ENCODE measurements at places on chromosomes 4 and X.
A peak's percentile ranks its signal among the peaks of the same experiment; 100 is the strongest.

DNA sequence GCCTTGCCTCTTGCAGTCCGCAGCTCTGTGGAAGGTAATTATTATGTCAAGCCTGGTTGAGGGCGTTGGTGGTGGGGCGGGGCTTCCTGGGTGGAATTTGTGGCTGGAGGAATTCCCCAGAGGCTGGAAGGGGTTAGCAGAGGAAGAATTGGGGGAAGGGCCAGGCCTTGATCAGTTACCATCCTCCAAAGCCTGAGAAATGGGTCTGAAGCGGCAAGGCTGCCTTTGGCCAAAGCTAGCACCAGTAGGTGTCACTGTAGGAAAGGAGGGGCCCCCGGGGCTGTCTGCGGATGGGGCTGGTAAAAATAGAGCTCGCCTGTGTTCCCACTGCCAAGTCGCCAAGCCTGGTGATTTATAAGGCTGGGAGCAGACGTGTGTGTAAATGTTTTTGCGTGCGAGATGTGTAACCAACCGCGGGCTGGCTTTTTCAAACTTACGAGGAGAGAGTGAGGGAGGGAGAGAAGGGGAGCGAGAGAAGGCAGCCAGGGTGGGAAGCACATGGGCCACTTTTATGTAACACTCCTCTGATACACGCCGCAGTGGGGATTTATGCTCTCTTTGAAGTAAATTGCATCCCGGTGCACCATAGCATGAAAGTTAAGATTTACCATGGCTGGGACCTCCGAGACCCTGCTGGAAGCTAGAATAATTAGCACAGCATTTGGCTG, 367.0 kb downstream of the BCOR start:
- peak; percentile 78 for DNase-seq

DNA sequence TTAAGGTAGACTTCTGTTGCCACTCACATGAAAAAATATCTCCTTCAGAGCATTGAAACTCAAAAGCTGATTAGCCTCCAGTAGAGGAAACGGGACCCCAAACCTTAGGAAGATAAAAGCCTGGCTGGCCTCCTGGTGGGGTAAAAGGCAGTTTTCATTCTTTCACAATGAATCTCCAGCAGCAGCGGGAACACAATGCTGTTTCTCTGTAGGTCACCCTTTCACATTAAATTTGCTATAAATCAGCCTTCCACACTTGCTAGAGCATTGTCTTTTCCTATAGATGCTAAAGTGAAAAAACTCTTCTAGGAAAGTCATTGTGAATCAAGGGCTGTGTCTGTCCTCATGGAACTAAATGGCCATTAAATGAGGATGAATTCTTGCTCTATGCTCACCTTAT, 207.3 kb upstream of the MAGEB2 start:
- no peak for DNase-seq

DNA sequence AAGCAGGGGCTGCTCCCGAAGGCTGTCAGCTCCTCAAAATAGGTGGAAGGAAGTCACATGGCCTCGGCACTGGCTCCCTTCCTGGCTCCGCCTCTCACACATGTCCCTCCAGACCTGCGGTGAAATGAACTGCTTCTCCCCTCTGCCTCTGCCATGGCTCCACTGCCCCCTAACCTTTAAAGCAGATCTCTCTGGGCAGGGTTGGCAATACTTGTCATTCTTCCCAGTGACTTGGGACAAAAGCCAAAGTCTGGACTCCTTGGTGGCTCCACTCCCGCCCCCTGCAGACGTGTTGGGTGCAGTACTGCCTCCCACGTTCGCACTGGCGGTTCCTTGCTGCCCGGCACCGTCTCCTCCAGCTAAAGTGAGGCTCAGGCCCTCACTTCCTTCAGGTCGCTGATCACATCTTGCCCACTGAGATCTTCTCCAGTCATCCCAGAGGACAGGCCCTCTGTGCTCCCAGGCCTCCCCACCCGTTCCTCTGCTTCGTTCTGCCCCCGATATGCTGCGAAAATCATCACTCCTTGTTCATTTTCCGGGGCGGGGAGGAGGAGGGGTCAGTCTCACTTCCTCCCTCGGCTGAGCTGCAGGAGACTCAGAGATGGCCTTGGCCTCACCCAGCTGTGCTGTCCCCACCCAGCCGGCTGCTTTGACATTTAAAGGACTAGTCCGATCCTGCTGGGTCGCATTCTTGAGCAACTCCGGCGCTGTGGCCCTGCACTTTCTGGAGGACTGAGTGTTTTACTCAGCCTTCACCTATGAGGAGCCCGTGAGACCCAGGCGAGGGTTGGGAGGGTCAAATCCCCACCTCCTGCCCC, 97.4 kb downstream of the PHKA2 start:
- DNase-seq: peak; percentile 69

DNA sequence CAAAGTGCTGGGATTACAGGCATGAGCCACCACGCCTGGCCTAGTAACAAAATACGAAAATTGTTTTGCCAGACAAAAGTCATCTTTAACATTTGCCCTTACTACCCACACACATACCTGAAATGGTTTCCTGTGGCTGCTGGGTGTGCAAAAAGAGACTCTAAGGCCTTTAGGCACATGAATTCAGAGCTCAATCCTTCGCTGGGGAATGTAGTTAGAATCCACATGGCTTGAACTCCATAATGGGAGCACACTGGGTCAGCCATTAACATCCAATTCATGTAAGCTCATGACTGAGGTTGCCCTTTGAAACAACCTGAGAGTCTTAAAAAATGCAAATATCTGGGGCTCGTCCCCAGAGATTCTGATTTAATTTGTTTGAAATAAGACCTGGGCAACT, 87.8 kb downstream of the HPGD start:
- DNase-seq: no peak

DNA sequence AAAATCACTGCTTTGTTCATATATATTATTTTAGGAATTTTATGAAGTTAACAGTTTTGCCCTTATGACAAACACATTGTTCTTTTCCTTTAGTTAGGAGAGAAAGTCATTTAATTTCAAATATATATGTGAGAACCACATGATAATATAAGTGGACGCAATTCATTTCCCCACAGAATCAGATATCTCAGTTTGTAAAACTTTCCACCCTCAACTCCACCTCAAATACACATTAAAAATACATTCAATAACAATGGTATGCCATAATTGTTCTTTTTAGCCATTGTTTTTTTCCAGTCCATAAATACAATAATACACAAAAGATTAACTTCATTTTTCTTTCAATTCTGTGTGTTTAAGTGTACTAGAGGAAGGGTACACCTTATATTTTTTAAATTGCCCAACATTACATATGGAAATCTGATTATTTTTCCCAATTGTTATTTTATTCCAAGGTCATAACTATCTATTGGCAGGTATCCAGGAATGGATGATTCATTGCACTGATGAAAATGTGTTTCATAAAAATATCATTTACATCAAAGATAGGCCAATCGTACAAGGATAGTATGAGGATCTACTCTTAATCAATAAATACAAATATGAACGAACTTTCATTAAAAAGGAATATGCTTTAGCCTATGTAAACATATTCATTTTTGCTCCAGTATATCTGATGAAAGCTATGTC, 125.0 kb downstream of the PPP3CA start:
- no peak for DNase-seq

- DNase-seq: no peak
These were observed 16.9 kb upstream of the OCIAD1 start for GRCh38 chr4:48813964-48814363.

- no peak for DNase-seq
These were observed 189.9 kb downstream of the PTTG2 start for GRCh38 chr4:38149997-38150671.

GRCh38 chrX:144730471-144730870, 516.8 kb upstream of the SPANXN1 start:
- DNase-seq: no peak

DNA sequence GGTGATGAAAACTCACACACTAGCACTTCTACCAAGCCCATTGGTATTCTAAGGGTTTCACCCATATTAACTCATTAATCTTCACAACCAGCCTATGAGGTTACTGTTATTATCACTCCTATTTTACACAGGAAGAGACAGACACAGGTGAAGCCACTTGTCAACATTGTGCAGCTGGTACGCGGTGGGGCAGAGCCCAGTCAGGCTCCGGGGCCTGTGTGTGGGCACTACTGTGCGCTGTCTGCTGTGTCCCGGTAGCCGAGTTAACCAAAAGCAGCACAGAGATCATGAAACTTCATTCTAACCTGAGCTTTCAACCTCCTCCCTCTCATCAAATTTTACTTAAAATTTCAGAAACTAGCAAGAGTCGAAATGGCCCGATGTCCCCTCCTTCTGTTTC, 111.3 kb downstream of the PHKA2 start:
- DNase-seq: no peak

DNA sequence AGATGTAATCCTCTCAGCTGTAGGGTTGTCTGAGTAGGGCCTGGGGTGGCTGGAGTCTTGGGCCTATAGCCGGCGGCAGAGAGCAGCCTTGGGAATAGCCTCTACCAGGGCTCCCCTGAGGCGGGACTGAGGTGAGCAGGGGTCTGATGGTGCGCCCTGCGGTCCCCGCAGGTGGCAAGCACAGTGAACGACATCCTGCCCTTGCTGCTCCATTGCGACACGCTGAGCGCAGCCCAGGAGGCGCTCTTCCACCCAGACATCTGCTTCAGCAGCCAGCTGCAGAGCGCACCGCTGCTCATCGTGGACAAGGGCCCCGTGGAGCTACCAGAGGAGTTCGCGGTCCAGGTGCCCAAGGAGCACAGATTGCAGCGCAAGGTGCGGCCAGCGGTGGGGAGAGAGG, 317.0 kb downstream of the ADGRL3 start:
- no peak for DNase-seq

DNA sequence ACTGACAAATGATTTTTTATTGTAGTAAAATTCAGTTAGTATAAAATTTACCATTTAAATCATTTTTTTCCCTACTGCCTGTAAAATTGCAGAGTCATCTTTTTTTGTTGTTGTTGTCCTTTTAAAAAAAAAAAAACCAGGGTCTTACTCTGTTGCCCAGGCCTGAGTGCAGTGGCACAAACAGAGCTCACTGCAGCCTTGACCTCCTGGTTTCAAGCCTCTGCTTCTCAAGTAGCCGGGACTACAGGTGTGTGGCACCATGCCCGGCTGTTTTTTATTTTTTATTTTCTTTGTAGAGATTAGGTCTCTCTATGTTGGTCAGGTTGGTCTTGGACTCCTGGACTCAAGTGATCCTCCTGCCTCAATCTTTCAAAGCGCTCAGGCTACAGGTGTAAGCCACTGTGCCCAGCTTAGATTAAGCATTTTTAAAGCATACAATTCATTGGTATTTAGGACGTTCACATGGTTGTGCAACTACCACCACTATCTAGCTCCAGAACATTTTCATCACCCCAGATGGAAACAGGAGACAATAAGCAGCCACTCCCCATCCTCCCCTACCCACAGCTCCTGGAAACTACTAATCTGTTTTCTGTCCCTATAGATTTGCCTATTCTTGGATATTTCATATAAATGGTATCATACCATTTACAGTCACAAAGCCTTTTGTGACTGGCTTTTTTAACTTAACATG, 59.7 kb upstream of the PGRMC2 start:
- no peak for DNase-seq

DNA sequence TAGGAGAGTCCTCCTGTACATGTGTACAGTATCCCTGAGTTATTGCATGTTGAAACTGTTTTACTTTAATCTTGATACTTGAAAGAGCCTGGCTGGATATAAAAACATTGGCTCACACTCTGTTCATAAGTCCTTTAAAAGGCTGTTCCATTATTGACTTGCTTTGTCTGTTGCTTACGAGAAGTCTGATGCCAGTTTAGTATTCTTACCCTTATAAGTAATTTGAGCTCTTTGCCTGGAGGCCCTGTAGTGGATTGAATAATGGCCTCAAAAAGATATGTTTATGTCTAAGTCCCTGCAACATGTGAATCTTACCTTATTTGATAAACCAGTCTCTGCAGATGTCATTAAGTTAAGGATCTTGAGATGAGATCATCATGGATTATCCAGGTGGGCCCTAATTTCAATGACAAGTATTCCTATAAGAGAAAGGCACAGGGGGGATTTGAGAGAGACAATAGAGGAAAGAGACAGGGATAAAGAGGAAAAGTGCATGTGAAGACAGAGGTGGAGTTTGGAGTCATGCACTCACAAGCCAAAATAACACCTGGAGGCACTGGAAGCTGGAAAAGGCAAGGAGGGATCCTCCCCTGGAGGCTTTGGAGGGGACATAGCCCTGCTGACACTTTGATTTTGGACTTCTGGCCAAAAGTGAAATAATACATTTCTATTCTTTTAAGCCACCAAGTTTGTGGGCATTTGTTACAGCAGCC, 98.1 kb downstream of the IRF2 start:
- no peak for DNase-seq

DNA sequence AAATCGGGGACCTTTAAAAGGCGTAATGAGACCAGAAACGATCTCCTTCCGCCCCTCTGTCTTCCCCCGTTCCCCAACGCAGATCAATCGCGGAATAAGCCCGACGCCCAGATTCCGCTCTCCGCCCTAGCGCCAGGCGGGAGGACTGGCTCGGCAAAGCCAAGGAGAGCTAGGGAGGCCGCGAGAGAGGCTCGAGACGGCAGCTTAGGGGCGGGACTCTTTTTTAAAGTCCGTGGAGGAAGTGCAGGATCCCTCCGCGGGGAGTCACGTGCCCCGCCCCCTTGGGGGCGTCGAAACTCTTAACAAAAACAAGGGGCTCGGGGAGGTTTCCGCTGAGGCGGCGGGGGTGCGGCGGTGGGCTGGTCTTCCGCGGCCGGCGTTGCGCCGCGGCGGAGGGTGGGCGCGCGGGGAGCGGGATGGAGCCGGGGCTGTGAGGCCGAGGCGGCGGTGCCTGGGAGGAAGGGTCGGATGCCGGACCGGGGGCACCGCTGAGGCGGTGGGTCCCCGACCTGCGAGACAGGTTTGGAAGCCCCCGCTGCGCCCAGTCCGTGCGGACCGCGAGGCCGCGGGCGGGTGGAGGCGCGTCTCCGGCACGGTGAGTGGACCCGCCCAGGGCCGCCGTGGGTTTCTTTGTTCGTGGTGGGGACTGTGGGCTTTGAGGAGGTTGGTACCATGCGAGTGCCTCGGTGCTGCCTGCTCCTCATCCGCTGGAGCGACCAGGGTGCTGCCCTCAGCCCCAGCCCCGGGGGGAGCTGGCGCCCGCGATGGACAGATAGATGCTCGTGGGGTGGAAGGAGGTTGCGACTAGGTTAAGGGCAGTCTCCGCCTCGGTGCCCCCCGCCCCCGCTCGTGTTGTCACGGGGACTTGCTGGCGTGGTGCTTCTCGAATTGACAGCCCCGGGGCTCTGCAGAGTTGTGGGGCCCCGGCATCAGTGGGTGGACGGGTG, at the start of gene CCNG2:
Gene CCNG2, plus strand, starts transcription at position 296 of the 947 bp plus-strand sequence. CDS start 1,326 bp downstream, outside the sequence.
- DNase-seq: peak; percentile 60
